ENCODE measurements at places on chromosomes 1 and 21.

- DNase-seq, result no peak
Observed at GRCh38 chr1:116533429-116533820, 37.4 kb downstream of the CD58 start.

DNA sequence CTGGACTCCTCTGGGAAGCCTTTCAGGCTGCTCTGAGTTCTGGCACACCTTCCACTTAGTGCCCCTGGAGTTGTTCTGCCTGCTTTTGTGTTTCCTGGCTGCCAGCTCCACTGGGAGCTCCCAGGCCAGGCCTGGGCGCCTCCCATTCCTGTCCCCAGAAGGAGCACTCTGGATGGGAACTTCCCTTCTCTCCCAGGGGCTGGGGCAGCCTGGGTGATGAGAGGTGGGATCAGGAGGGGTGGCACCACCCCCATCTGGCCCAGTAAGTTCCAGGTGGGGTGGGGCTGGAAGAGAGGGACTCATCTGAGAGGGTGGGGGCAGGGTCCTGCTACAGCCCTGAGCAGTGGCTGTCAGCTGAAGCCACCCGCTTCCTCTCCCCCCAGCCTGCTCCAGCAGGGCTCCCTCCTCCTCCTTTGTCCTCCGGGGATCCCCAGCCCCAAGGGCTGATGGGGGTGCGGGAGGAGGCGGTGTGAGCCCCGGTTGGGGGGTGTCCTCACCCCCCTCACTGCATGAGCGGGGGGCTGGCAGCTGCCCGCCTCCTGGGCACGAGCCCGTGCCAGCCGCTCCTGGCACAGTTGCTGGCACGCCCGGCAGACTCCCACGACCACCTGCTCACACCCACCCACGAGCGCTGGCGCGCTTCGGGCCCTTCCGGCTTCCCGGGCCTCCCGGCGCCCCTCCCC is 4.7 kb downstream of the FOXO6 start:
- no peak for DNase-seq

DNA sequence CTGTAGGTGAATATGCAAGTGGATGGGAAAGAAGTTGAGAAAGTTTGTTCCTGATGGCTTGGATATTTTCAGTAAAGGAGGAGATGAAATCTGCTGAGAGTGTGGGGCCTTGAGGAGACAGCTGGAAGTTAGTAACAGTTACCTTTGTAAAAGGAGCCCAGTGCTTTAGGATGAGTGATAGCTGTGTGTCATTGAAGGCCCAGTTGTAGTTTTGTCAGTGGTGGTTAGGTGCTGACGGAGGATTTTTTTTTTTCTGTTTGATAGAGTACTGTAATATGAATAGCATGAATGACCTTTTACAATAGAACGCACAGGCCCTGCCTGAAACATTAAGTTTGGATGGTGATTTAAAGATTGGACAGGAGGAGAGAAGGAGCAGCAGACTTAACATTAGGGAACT is 33.3 kb downstream of the LRRC8D start:
- DNase-seq, result no peak

- no peak for DNase-seq
Observed at GRCh38 chr1:55382806-55383305, 167.7 kb upstream of the USP24 start.

GRCh38 chr1:56526571-56527174 is 52.7 kb downstream of the PLPP3 start:
- no peak for DNase-seq

- DNase-seq, result no peak
Observed at GRCh38 chr1:92458146-92458545, 28.6 kb downstream of the GFI1 start.

- DNase-seq, result no peak
Observed at GRCh38 chr1:48120621-48121020, 101.9 kb upstream of the SLC5A9 start.

DNA sequence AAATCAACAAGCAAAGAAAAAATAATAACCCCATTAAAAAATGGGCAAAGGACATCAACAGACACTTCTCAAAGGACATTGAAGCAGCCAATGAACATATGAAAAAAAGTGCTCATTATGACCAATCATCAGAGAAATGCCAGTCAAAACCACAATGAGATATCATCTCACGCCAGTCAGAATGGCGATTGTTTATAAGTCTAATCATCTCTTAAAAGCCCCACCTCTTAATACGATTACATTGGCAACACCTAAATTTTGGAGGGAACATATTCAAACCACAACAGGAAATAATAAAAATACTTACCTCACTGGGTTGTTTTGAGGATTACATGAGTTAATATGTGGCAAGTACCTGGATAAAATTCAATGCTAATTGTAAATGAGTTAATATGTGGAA is 57.1 kb upstream of the PLPPR4 start:
- DNase-seq, result no peak

GRCh38 chr1:186829686-186830587 is 1.2 kb downstream of the PLA2G4A start:
- no peak for DNase-seq

- no peak for DNase-seq
Observed at GRCh38 chr1:18923756-18924211, 21.4 kb upstream of the ALDH4A1 start.

DNA sequence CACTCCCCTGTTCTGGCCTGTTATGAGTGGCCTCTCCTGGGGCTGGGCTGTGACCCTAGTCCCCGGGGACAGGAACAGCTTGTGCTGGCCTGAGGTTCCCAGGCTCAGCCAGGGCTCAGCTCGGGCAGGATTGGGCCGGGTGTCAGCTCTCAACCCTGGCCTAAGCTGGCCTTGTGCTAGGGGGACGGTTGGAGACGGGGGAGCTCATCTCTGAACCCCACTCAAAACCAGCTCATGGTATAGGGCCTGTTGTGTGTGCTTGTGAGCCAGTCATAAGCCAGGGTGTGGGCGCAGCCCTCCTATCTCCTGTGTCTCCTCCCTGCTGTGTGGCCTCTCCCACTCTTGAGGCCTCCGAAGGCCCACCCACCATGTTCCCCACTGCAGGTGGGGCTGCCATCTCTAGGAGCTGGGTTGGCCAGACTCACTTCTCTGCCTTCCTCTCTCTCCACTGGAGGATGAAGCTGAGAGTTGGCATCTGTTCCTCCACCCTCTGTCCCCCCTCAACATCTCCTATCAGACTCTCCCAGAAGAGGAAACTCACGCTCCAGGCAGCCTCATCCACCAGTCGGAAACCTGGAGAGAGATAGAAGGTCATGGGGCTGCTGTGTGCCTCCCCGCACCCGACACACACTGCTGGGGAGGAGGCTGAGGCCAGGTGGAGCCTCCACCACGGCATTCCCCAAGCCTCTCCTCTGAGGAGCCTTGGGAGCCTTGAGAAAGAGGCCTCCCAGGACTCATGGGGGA is 1.4 kb downstream of the PEAR1 start:
- no peak for DNase-seq

GRCh38 chr1:213425376-213426030 is 374.5 kb downstream of the RPS6KC1 start:
- DNase-seq, result no peak

DNA sequence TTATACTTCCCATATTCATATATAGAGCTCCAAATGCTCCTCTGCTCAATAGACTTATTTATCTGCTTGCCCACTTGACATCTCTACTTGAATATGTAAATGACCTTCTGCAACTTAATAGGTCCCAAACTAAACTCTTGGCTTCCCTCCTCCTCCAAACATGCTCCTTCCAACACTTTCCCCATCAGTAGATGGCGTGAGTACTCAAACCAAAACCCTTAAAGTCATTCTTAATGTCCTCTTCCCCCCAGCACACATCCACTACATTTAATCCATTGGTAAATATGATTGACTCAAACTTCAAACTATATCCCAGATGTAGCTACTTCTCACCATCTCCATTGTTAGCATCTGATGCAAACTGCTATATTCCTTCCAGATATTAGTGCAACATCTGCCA is 48.5 kb upstream of the PBX1 start:
- DNase-seq, result no peak

DNA sequence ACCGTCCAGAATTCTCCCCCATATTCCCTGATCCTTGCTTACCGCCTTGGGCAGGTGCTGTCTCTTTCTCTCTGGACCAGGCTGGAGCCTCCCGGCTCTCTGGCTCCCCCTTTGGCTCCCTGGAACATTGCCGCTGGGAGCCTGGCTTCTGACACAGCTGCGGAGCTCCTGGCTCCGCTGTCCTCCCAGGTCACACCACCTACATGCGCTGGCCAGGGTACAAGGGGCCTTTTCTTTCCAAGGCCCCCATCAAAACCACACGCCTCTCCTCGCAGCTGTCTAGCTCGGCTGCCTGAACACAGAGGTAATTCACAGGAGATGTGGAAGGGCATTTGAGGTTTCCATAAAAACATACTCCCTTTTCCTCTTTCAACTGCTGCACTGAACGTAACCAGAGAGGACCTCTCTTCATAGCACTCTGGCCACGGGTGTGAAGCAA is 7.5 kb upstream of the ZNF648 start:
- no peak for DNase-seq

DNA sequence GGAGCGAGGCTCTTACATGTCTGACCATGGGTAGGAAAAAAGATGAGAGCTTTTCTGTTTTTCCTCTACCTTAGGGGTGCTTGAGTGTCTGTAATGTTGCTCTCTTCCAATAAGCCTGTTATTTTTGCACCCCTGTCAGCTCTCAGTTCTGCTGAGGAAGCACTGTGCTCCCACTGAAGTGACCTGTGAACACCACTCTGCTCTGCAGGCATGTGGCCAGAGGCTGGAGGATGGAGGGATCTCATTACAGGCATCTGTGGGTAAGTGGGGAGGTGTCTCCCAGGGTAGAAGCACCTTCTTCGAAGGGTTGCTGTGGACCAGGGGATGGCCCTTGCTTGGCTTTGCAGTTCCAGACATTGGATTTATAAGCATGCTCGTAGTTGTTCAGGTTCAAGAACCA is 56.8 kb upstream of the RBM15 start:
- DNase-seq, result no peak

DNA sequence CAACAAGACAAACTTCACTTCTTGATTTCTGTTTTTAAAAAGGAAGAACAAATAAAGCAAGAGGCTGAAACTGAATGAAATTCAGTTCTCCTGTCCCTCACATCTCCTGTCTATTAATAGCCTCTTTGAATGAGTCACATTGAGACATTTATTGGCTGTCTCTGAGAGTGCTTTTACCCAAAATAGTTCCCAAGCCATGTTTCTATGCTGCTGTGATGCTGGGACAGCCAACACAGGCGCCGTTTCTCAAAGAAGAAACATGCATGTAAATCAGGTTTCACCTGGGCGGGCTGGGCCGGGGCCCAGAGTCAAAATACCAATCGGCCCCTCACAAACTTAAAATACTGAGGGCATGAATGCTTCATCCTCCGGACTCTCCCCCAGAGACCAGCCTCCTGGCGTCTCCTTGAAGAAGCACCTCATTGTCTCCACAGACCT is 105.2 kb downstream of the EDEM3 start:
- DNase-seq, result no peak

DNA sequence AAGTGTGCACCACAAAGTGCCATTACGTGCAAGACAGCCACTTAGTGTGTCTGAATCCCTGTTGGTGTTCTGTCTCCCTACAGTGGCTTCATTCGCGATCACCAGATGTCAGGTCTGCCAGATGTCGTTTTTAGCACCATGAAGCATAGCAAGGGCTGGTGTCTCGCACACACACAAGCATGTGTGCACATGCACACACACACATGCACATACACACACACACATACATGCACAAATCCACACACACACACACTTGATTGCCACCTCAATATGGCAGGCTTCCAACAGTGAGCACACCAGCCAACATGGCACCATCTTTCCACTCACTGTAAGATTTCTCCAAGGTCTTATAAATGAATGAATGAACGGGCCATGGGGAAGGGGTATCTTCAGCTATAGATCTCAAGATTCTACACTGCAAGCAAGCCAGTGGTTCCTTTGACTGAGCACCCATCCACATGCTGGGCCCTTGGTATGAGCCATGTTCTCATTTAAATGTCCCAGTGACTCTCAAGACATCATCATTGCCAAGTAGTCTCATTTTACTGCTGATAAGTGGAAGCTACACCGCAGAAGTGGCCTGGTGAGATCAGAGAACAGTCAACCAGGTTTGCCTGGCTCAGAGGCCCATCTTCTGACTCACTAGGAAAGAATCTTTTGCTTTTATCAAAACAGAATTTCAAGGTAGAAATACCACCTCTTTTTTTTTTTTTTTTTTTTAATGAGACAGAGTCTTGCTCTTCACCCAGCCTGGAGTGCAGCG is 84.9 kb downstream of the SIM2 start:
- DNase-seq, result no peak

GRCh38 chr1:59751801-59752200 is 62.9 kb upstream of the HOOK1 start:
- no peak for DNase-seq

DNA sequence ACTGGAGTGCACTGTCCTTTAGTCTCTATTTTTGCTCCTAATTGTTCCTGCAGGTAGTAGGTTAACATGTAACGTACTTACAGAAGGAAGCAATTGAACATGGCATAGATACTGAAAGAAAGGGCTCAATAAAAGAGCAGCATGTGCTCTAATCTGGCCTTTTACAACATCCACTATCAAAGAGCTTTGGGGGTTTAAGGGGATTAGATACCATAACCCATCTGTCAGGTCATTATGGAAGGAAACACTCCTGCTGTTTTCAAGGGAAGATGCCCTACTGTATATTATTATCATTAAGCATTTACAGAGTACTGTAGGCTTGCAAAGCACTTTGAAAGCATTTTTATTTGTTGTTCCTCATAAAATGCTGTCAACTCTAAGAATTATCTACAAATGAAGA is 152.8 kb downstream of the TTLL7 start:
- DNase-seq, result no peak

- DNase-seq, result no peak
Observed at GRCh38 chr1:234994436-234995295, 134.0 kb downstream of the TOMM20 start.

GRCh38 chr1:233242827-233243483 is 52.6 kb downstream of the PCNX2 start:
- DNase-seq, result no peak

GRCh38 chr1:166915042-166915441 is 39.0 kb upstream of the TADA1 start:
- no peak for DNase-seq

DNA sequence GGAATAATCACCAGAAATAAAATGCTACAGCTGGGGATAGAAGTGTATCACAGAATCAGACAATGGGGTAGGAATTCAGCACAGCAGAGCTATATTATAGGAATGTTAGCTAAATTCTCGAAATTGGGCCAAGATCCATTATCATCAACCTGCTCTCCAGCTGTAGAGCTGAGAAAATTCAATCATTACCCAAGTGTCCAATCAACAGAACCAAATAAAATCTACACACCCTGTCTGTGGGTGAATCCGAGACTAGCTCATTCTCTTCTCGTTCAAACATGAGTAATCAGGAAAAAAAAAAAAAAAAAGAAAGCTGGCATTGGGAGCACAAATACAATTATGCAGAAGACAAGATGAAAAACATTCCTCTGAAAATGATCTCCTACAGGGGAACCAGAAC is 119.2 kb downstream of the CDC7 start:
- DNase-seq, result no peak

- DNase-seq, result no peak
Observed at GRCh38 chr1:198024782-198025181, 107.6 kb downstream of the LHX9 start.

GRCh38 chr1:226128487-226129075 is 58.0 kb downstream of the ACBD3 start:
- no peak for DNase-seq

Data from stimulated activated CD4-positive, alpha-beta T cell treated with anti-CD3 and anti-CD28 coated beads, Interleukin-1b, Interleukin-23, amount 100 ng/mL, for 1 hour (primary cell).